ENCODE measurements at places on chromosomes 6 and 20.

- DNase-seq = no peak
These were observed 485 bp downstream of the TGIF2 start for GRCh38 chr20:36573798-36574365.

- DNase-seq = no peak
These were observed 67.4 kb upstream of the SMIM28 start for GRCh38 chr6:138310294-138310693.

DNA sequence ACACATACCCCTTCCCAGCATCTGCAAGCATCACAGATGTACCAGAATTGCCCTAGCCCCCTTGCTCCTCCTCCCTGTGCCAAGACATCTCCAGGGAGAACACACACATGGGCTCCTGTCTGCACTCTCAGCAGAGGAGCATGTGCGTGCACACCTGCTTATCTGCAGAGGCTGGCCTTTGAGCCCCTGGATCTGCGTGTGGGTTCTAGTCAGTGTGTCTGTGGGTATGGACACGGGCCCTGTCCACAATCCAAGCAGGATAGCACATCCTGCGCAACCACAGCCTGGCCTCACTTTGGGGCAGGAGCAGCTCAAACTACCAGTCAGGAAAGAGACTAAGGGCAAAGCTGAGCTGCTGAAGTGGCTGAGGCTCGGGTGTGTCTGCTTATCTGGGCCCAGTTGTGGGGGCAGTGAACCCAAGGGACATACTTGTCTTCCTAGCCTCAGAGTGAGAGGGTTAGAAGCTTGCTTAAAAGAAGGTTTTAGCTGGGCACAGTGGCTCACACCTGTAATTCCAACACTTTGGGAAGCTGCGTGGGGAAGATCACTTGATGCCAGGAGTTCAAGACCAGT is 41.0 kb downstream of the HM13 start:
- no peak for DNase-seq

- no peak for DNase-seq
These were observed 100.2 kb downstream of the PSMB1 start for GRCh38 chr6:170452767-170453545.

- no peak for DNase-seq
These were observed 608.1 kb downstream of the HACE1 start for GRCh38 chr6:104251651-104252050.

GRCh38 chr20:48747840-48748414 is 79.9 kb downstream of the PREX1 start:
- no peak for DNase-seq

- DNase-seq = no peak
These were observed 59.3 kb upstream of the STMND1 start for GRCh38 chr6:17042422-17043147.

GRCh38 chr6:79421707-79422484 is 115.3 kb downstream of the LCA5 start:
- DNase-seq = peak; percentile 66

DNA sequence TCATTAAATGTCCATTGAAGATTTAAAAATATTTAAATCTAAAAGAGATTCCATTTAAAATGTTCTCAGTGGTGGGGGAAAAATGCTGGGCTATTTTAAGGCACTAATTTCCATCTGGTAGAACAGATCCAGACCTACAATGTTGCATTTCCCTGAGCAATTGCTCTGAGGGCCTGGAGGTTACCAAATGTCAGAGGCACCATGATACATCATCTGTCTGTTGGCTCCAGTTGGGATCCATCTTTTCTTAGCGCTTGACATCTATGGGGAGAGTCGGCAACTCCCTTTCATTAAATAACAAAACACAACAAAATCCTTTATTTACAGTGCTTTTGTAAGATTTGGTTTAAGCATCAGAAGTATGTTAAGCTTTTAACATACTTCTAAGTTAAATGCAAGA is 224.5 kb downstream of the FOXC1 start:
- no peak for DNase-seq

Measured in NCI-H526 treated with DMSO at 0.1 percent for 48 hours (cell line).